ENCODE measurements at places on chromosomes 5 and 9.

DNA sequence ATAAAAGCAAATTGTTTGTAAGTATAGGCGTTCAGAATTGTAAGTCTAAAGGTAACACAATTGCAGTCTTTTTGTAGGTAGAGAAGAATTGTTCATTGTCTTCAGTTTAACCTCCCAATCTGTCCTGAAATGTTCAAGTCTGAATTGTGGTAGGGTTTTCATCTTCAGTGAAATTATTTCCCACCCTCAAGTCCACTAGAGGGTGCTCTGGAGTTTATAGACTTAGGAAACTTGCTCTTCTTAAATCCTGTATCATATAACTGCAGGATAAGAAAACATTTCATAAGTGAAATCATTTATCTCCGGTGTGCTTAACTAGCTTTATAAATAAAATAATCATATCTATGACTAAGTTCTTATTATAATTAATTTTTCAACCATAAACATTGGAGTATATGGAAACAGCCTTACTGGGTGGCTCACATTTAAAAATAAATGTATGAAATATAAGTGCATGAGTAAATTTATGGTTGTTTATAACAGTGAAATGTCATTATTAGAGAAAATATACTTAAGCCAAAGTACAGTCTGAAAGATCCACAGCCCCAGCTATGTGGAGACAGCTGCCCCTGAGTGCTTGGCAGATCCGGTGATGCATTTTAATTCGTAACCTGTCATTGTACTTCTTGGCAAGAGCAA, 182.4 kb upstream of the OTULINL start:
- peak; percentile 23 for DNase-seq

DNA sequence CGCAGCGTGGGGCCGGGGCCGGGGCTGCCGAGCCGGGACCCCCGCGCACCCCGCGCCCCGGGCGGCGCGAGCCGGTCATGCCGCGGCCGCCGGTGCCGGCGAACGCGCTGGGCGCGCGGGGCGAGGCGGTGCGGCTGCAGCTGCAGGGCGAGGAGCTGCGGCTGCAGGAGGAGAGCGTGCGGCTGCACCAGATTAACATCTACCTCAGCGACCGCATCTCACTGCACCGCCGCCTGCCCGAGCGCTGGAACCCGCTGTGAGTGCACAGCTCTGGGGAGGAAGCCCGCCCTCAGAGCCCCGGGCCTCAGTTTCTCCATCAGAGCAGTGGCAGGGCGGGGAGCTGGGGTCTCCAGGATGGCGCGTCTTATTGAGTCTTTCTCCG, 335 bp downstream of the GALNT12 start:
- no peak for DNase-seq

DNA sequence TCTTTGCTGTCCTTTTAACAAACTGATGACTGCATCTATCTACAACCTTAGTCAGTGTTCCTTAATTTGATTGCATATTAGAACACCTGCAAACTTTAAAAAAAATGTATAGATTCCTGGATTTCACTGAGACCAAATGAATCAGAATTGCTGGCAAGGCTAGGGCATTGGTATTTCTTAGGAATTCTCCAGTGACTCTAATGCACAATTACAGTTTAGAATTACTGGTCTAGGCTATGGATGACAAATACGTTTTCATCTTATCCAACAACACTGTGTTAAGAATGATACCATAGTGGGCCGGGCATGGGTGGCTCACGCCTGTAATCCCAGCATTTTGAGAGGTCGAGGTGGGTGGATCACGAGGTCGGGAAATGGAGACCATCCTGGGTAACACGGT, 545.9 kb upstream of the RIOK2 start:
- no peak for DNase-seq

DNA sequence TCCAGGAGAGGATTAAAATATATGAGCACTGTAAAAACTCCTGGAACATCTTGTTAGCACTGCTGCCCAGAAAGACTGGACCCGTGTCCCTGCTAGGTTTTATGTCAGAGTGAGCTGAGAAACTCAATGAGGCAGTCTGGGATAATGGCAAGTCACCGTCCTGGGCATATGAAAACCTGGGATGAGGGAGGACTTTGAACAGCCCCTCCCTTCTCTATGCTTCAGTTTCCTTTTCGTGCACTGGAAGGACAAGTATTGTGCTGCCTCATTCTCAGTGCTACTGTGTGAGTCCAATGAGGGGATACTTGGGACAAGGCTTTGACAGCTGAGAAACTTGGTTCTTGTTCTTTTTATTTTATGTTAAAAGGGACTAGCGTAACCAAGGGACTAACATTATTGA, 143.0 kb upstream of the SHB start:
- DNase-seq = no peak

GRCh38 chr5:134545070-134545868, 19.8 kb downstream of the JADE2 start:
- DNase-seq = no peak

- no peak for DNase-seq
Measured at GRCh38 chr9:84111726-84112125, 131.1 kb downstream of the RMI1 start.

DNA sequence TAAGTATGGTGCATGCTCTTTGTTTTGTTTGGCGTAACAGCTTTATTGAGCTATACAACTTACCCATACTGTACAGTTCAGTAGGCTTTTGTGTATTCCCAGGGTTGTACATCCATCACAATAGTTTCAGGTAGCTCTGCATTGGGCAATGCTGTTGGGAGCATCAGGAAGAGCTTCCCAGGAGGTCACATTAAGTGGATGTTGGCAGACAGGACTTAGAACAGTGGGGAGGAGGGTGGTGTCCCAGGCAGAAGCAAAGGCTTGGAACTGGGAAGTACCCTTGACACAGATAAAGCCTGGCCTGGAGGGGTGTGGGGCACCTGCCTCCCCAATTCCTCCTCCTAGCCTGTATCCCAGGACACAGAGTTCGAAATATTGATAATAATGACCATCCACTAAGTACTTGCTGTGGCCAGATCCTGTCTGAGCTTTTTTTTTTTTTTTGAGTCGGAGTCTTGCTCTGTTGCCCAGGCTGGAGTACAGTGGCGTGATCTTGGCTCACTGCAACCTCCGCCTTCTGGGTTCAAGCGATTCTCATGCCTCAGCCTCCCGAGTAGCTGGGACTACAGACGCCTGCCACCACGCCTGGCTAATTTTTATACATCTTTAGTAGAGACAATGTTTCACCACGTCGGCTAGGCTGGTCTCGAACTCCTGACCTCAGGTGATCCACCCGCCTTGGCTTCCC, 1.3 kb downstream of the BBLN start:
- no peak for DNase-seq

DNA sequence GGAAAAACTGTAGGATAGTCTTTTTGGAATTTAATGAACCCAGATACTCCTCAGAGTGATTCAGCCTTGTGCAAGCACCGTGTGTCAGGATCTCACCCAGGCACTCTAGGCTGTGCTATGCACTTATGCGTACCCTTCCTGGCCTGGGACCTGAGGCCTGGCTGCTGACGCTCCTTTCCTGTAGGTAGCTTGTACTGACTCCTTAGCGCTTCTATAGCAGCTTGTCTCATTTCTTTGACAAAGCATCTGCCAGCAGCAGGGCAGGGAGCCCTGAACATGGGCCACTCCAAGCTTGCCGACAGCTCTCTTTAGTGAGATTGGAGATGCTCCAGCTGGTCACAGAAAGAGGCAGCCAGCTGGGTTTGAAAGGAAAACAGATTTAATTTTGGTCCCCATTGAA, 147.3 kb downstream of the SGCD start:
- DNase-seq = peak; percentile 69

DNA sequence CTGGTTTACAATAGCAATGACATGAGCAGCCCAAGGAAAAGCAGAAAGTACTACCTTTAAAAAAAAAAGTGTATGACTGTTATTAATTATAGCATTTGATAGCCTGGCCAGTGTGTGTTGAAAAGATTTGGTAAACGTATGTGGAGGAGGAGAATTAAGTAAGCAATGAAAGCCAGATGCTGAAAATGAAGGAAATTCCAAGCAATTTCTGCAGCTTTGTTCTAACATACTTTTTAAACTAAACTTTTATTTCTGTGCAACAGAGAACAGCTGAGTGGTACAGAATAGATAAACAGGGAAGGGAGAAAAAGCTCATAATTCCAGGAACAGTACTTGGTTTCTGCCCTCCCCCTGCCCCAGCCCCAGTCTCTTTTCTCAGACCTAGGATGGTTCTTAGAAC, 252.6 kb downstream of the ADAMTSL1 start:
- DNase-seq = no peak

DNA sequence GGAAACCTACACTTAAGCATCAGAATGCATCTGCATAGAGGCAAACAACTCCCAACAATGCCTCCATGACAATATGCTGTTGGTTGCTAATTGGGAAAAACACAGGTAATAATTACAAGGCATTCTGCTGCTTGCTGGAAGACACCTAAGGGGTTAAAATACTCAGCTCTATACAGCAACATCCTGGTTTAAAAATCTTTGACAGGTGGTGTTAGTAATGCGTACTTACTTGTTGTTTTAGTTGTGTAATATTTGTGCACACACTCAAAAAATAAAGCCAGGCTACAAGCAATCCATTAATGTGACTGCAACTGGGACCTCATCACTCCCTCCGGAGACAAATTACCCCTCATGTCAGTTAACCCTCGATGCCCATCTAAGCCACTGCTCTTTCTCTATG, 126.3 kb upstream of the ELL2 start:
- DNase-seq = no peak

DNA sequence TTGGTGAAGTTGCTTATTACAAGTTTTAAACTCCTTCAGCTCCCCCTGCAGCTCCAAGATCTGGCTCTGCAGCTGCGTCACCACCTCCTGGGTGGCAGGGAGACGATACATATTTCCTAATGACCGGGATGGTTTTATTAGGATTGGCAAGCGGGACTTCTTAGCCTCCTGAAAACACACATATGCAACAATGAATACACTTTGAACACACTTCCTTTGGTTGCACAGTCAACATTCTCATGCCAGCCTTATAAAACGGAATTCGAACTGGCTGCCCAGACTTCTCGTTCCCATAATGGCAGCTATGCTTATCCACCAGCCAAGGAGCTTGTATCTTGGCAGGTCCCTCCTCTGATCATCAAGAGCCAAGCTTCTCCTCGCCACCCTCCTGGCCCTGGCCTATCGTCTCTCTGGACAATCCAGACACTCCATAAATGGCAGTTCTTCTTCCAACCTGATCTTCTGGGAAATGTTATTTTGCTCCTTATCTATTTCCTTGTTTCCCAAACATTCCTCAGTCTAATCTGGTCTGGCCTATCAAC, 131.9 kb downstream of the CDK5RAP2 start:
- no peak for DNase-seq

DNA sequence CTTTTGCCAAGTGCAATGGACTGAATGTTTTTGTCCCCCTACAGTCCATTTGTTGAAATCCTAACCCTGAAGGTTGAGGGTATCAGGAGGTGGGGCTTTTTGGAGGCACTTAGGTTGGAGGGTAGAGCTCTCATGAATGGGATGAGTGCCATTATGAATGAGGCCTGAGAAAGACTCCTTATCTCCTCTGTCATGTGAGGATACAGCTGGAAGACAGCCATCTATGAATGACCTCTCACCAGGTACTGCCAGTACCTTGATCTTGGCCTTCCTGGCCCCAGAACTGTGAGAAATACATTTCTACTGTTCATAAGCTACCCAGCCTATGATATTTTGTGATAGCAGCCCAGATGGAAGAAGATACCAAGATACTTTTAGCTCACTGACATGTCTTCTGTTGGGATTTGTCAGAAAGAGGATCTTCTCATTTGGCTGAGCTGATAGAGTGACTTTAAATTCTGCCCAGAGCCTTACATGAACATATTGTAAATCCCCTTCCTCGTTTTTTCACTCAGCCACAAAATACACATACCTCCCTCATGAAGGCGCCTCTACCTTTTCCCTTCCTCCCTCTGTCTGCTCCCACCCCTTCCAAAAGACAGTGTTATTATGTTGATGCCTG, 256.4 kb downstream of the PDZD2 start:
- no peak for DNase-seq

- DNase-seq = no peak
Measured at GRCh38 chr9:130128251-130128650, 44.0 kb upstream of the NCS1 start.

- DNase-seq = no peak
Measured at GRCh38 chr5:72871366-72872024, 55.0 kb downstream of the TNPO1 start.

GRCh38 chr5:176740702-176741496, 69.5 kb upstream of the UNC5A start:
- no peak for DNase-seq

DNA sequence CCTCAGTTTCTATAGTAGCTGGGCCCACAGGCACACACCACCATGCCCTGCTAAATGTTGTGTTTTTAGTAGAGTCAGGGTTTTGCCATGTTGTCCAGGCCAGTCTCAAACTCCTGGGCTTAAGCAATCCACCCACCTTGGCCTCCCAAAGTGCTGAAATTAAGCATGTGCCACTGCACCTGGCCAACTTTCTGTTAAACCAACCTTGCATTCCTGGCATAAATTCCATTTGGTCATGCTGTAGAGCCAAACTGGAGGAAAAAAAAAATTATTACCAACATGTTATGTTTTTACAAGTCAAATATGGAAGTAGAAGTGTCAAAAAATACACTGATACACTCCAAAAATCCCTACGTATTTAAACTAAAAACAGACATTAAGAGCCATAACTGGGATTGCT, 54.1 kb downstream of the ERMP1 start:
- no peak for DNase-seq

DNA sequence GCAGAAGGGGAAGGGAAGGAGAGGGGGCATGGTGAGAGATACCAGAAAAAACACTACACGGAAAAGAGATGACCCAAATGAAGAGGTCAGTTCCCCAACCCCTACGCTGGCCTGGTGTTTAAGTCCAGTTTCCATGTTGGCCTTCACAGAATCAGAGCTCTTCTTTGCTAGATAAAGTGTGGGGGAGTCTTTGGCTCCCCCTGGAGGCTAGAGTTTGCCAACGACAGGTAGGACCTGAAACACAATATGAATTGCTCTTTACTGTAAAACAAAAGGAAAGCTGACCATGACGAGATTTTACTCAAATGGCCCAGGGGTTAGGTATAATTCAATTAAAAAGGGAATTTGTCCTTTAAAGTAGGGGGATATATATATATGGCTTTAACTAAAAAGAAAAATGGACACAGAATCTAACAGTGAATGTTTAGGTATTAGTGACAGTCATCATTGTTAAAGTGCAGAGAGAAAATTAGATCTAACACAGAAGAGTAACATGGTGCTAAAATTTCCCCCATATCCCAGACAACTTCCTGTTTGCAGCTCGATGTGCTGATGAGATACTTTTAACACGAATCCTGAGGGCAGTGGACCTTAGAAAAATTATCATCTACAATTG, 92.0 kb downstream of the SV2C start:
- DNase-seq = peak; percentile 3

DNA sequence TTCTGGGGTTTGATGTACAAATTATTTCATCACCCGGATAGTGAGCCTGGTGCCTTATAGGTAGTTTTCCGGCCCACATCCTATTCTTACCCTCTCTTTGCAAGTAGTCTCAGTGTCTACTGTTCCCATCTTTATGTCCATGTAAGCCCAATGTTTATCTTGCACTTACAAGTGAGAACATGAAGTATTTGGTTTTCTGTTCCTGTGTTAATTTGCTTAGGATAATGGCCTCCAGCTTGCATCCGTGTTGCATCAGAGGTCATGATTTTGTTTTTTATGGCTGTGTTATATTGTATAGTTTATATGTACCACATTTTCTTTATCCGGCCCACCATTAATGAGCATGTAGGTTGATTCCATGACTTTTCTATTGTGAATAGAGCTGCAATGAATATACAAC, 136.5 kb downstream of the PRR16 start:
- no peak for DNase-seq
